ENCODE measurements at places on chromosomes 12 and 14.

DNA sequence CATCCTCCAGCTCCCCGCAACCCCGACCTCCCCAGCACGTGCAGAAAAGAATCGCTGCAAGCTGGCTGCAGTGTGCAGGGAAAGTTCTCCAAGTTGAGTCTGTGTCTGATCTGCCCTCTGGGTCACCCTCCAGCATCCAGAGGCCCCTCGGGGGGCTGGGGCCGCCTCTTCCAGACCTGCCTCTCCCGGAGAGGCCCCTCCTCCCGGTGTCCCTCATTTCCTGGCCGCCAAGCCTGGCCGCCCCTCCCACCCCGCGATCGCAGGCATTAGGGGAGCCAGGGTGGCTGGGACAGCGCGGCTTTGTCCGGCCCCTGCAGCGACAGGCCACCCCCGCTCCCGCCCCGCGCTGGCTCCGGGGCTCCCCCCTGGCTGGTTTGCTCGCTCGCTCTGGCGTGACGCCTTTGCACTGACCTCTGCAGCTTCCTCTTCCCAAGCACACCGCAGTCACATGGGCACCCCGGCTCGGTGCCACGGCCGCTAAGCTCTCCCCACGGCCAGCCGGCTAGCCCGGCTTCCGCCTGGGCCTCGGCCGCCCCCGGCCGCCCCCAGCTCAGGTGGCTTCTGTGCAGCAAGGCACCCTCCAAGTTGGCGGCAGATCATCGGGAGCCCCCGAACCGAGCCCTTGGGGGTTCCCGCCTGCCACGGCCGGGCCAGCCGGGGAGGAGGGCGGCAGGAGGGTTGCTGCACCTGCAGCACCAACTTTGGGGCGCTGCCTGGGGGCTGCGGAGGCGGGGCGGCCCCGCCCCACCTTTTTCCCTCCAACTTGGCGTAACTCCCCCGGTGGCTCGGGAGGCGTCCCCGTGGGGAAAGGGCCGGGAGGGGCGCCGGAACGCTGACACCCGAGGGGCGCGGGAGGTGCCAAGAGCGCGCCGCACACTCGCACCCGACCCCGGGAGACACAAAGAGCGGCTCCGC is 43.7 kb downstream of the KDM2B start:
- DNase-seq = peak; percentile 42

DNA sequence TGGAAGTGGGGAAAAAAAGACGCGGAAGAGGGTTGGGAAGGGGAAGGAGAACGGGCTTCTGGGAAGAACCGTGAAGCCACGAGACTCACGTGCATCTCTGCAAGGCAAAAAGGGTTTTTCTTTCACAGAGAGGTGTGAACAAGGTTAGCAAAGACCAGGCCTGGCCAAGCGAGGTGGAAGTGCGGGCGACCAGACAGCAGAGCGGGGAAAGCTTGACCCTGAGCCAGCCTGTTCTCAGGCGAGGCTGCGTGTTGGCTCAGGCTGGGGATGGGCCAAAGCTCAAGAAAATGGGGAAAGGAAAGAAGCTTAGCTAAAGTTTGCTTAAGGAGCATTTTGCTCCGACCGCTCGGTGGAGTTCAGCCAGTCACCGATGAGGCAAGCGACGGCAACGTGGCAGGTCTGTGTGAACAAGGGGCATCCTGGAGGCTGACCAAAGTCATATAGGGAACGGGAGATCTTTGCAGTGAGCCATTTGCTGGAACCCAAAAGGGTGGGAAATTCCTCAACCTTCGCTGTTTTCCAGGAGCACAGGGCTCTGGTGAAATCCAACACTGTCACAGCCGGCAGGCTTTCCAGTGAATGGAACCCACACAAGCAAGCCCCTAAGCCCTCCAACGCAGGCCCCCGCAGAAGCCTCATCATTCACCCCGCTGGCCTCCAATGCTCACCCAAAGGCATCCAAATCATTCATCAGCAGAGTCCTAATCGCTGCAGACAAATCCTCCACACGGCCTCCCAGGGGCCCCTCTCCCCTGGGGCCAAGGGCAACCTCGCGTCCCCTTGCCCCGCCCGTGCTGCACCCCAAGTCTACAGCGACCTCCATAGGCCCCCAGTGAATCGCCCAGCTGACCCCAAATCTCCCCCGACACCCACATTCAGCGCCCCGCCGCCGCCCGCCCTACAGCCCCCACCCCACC is 754 bp downstream of the ZNF605 start:
- no peak for DNase-seq

GRCh38 chr12:63846238-63846967 is 1.9 kb downstream of the SRGAP1 start:
- DNase-seq = no peak

DNA sequence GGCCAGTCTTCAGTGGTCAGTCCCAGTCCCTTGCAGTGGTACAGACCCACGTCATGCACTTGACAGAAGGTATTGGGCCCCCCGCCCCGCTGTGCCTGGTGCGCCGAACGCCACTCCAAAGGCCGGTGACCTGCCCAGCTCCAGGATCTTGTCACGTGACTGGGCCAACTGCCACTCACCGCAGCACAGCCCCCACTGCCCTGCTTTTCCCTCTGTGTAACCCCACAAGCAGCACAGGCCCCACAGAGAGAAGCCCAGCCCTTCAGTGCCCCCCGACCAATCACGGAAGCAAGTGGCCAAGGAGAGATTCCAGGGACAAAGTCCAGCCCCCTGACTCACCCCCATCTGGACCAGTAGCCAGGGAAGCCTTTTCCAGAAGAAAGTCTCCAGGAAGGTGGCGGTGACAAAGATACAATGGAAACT is 498 bp downstream of the GPR132 start:
- no peak for DNase-seq

DNA sequence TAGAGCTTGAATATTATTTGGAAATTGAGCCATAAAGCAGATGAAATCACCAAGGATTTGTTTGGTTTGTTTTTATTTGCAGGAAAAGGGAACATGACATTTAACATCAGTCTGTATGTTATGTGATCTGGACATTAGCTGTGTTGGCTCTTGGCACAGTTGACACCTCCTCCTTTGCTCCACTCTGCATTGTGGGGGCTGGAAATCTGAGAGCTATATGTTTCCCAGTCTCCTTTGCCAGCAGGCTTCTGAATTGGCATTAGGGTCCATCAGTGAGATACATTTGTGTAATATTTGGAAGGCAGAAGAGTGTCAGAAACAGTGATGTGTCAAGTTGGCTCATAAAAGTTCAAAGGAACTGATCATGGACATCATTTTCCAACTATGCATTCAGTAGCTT is 322.1 kb upstream of the ATP2B1 start:
- DNase-seq = no peak

DNA sequence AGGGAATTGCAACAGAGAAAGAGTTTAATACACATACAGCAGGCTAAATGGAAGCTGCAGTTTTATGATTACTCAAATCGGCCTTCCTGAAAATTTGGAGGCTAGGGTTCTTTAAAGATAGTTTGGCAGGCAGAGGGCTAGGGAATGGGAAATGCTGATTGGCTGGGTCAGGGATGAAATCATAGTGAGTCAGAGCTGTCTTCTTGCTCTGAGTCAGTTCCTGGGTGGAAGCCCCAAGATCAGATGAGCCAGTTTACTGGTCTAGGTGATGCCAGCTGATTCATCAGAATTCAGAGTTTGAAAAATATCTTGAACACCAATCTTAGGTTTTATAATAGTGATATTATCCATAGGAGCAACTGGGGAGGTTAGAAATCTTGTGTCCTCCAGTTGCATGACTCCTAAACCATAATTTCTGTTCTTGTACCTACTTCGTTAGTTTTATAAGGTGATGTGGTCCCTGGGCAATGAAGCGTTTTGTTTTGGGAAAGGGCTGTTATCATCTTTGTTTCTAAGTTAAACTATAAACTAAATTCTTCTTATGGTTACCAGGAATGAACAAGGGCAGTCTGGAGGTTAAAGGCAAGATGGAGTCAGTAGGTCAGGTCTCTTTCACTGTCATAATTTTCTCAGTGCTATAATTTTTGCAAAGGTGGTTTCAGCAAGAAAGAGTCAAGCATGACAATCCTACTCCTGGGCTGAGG is 257.8 kb upstream of the CCDC196 start:
- DNase-seq = peak; percentile 2
